Left hindlimb (tissue), 1 donor: ENCODE measurements at places on chromosomes 5 and 9.

DNA sequence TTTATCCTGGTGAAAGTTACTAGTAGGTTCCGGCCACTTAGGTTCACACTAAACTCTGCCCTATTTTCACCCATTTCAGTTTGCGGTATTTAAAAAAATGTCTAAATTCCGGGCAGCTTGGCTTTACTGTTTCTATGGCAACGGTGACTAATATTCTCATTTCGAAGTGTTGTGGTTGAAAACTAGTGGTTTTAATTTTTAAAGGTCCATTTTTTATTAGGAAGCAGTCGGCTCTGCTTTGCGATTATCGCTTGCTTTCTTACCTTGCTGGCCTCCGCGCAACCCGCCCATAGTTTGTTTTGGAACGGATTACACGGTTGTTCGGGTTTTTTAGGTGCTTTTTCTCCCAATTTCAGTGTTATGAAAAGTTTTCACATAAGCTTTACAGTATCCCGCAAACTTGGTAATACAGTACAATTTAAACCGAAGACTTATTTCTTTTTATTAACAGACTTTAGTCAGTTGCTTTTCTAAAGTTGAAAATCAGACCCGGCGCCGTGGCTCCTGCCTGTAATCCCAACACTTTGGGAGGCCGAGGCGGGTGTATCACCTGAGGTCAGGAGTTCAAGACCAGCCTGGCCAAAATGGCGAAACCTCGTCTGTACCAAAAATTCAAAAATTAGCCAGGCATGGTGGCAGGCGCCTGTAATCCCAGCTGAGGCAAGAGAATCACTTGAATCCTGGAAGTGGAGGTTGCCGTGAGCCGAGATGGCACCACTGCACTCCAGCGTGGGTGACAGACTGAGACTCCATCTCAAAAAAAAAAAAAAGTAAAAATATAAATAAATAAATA is 1.6 kb downstream of the KDM4C start:
- DNase-seq: no peak

- DNase-seq: peak; percentile 10
Observed at GRCh38 chr9:93659044-93659836, 82.9 kb downstream of the PHF2 start.

DNA sequence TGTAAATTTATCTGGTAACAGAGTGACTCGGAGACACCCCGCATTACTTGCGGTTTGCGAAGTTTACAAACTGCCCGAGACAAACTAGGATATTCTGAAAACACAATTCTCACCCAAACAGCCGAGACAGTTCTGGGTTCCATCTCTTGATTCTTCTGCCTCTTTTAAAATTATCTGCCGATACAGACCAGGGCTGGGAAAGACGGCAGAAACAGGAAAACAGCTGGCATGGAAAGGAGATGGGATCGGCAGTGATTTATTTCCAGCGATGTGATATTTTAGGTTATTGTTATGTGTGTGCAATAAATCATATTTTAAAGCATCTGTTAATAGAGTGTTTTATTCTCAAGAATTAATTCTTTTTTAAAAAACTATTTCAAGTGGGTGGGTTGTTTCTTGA is 93.3 kb upstream of the LMX1B start:
- DNase-seq: no peak

- DNase-seq: no peak
Observed at GRCh38 chr9:113416149-113416721, 5.7 kb downstream of the C9orf43 start.

DNA sequence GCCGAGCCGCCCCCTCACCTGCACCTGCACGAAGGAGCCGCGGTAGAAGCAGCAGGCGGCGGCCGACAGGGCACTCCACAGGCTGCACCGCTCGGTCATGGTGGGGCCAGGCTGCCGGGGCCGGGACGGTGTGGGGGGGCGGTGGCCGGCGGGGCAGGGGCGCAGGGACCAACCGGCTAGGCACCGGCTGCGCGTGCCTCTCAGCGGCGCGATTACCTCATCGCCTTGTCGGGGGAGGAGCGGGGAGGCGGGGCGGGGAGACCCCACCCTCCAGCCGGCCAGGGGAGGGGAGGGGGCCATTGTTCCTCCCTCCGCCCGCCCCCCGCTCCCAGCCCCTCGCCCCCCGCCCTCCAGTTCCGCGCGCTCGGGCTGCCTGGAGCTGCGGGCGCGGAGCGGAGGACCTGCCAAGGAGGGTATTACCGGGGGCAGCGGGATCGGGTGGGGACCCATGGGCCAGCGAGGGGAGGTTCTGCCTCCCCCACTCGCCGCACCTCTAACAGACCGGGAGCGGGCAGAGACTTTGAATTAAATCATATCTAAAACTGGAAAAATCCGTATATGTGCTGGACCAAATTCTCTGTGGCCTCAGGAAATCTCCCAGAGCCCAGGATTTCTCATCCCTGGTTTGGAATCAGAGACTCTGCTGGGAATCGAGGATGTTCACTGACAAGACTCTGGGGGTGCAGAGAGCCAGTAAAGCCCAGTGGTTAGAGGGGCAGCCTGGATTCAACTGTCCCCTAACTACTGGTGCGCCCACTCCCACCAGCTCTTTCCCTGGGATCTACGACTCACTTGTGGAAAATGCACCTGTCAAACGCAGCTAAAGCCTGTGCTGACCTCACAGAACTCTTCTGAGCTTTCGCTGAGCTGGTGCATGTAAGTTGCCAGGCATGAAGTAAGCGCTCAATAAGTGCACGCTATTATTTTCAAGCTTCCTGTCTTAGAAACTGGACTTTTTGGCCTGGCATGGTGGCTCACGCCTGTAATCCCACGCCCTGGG is 20.3 kb upstream of the TOR2A start:
- DNase-seq: no peak

GRCh38 chr5:160188141-160189015 is 40.9 kb upstream of the FABP6 start:
- peak; percentile 84 for DNase-seq

DNA sequence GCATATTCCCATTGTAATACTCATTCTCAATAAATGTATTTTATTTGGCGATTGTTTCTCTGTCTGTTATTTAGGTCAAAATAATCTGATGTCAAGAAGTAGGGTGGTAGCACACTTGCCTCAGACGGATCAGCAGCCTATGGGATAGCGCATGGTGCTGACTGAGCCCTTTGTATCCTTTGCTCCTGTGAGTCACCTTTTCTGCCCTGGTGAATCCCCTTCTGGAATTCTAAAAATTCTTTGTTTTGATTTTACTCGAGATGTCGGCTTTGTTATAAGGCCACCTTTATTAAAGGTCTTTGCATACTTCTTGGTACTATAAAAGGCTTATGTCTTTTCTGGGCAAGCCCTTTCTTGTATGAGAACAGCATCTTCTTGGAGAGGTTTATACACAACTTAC is 1187.8 kb downstream of the CDH9 start:
- DNase-seq: no peak

DNA sequence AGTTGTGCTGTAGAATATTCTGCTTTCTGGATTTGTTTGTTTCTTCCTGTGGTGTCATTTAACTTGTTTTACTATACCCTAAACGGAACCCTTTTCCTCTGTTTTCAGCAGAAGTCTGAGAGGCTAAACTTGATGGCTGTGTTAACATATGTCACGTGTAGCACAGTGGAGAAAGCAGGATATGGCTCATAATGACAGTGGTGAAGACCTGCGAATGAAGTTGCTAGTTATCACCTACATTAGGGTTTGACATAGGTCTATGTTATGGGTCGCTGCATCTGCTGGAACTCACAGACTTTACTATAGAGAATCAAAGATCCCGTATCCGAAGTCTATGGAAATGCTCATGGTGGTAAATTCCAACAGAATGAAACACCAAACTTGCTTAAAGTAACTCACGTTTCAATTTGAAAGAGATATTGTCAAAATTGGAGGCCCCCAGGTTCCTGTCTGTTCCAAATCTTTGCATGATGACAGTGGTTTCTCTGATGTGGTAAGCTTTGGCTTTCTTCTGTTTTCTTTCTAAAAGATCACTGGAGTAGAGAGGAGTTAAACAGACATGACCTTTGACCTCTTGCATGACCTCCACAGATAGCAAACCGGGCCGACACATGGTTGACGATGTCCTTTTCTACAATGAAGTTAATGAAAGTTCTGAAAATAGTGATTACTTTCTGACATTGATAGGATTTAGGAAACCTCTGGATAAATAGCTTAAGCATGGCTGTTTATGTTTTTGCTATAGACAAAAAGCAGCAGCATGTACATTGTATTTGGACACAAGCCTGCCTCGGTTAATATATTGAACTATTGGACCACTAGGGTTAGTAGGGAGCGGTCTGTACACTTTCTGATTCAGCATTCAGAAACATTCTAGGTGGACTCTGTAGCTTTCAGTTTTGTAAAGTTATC is 3.1 kb upstream of the CATSPER3 start:
- no peak for DNase-seq

GRCh38 chr9:11038366-11038765 is 425.6 kb upstream of the PTPRD start:
- no peak for DNase-seq

GRCh38 chr5:16918891-16919671 is 17.0 kb downstream of the MYO10 start:
- DNase-seq: no peak

- DNase-seq: no peak
Observed at GRCh38 chr9:32698706-32699277, 63.3 kb upstream of the TAF1L start.

DNA sequence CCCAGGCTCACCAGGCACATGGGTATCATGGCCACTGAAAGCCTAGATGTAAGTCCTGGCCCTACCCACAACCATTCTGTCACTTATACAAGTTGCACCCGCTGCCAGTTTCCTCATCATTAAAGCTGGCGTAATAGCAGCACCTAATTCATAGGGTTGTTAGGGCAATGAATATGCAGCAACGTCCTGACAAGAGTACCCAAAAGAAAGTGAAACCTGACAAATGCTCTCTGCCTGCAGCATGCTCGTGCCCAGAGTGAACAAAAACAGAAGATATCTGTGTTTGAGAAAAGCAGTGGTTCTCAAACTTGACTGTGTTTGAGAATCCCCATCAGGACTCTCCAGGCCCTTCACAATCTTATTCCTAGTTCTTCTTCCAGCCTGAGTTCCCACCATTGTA is 632.4 kb downstream of the SEMA5A start:
- DNase-seq: no peak

DNA sequence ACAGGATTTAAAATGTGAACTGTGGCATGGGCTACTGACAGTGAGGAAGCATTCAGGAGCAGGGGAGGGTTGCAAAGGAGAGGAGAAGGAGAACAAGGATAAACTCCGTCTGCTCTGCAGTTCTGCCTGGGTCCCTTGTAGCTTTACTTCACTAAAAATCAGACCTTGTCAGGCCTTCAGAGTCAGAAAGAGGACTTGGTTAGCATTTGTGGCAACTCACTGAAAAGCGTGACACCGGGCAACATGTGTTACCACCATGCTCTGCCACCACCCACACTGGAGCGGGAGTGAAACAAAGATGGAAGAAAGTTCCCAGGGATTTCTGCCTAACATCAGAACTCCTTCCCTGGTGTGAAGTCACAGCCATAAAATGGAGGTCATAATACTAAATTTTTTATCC is 19.3 kb downstream of the FYB1 start:
- no peak for DNase-seq

GRCh38 chr9:84481231-84481630 is 140.7 kb upstream of the SLC28A3 start:
- no peak for DNase-seq

DNA sequence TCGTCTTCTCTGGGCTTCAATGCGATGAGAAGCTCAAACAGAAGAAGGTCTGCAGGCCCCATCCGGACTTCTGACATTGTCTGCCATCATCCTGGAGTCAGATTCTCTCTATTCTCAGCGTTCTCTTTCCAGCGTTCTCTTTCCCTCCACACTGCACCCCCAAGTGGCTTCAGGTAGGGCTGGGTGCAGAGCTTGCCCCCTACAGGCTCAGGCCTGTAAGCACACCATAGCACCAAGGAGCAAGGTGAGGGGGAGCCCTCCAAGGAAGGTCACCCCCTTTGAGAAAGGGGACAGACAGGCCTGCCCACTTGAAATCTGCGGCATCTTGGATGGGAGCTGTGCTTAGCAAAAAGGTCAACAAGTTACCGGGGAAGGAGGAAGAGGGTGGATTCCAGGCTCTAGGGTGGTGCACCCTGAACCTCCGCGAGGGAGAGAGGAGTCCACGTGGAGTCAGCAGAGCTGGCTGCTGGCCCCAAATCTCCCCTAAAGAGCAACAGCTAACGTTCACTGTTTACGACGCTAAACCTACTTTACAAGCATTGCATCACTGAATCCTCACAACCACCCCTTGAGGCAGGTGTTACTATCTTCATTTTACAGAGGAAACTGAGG is 27.5 kb downstream of the GPX3 start:
- no peak for DNase-seq

DNA sequence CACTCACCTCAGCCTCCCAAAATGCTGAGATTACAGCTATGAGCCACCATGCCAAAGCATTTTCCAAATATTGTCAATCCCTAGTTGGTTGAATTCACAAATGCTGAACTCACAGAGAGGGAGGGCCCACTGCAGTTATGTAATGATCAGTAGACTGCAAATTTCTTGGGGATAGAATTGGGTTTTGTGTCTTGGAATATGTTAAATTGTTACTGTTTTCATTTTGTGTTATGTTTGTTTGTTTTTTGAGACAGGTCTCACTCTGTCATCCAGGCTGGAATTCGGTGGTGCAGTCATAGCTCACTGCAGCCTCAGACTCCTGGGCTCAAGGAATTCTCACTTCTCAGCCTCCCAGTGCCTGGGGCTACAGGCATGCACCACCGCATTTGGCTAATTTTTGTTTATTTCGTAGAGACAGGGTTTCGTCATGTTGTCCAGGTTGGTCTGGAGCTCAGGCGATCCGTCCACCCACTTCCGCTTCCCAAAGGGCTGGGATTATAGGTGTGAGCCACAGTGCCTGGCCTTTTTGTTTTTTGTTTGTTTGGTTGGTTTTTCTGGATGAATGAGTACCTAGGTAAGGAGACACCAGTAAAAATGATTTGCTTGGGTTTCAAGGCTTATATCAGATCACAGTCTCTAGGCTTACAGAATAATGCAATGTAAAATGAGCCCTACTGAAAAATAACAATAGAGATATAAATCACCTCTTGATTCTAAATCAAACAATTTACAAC is 31.5 kb upstream of the LMNB1 start:
- no peak for DNase-seq

GRCh38 chr5:179054036-179054785 is 6.0 kb upstream of the ZNF354C start:
- no peak for DNase-seq

- no peak for DNase-seq
Observed at GRCh38 chr9:1916095-1916494, 99.1 kb upstream of the SMARCA2 start.

DNA sequence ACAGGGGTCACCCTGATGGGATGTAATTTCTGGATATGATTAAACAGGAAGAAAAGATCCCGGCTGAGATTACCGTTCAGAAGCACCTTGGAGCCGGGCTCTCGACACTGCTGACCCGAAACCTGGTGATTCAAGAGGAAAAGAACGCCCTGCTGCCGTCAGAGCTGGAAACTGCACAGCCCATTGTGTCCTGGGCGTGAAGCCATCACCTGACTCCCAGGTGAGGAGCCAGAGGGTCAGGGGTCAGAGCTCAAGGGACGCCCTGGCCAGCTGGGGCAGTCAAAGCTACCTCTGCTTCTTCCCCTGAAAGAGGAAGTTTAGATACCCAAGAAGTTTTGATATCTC is 17.8 kb upstream of the SLC12A7 start:
- no peak for DNase-seq

GRCh38 chr5:111834926-111835599 is 78.1 kb upstream of the NREP start:
- no peak for DNase-seq
